ENCODE measurements at places on chromosomes 12 and 14.

DNA sequence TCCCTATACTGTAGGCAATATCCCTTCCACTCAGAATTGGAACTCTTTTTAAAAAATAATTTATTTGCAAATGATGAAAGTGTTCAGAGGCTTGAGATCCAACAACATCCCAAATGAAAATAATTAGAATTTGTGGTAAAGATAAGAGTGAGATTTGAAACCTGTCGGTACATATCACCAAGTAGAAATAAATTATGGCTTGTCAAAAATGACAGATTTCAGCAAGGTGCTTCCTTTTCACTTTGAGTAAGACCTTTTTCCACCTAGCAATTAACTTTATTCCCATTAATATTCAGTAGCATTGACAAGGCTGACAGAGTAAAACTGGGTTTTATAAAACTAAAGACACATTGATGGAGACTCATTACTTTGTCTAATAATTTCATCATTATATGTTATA, 107.7 kb upstream of the PRKD1 start:
- DNase-seq: no peak

DNA sequence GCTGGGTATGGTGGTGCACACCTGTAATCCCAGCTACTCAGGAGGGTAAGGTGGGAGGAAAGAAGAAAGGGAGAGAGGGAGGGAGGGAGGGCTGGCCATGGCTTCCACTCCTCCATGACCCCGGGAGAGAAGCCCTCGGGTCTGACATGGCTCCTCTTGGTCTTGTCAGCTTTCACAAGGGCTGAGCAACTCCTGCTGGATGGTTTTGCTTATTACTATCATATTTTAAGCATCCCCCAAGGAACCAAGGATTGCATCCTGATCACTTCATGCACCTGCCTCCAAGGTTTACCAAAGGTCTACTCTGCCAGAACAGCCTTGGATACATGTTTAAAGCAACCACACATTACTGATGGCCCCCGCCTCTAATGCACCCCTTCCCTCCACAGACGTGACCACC, 28.0 kb upstream of the NCOR2 start:
- no peak for DNase-seq

GRCh38 chr14:63896278-63896720, 43.5 kb downstream of the SYNE2 start:
- DNase-seq: peak; percentile 54

- peak; percentile 55 for DNase-seq
Observed at GRCh38 chr12:103799857-103800771, 40.9 kb downstream of the NT5DC3 start.

- no peak for DNase-seq
Observed at GRCh38 chr14:43934102-43934501, 573.0 kb downstream of the FSCB start.

DNA sequence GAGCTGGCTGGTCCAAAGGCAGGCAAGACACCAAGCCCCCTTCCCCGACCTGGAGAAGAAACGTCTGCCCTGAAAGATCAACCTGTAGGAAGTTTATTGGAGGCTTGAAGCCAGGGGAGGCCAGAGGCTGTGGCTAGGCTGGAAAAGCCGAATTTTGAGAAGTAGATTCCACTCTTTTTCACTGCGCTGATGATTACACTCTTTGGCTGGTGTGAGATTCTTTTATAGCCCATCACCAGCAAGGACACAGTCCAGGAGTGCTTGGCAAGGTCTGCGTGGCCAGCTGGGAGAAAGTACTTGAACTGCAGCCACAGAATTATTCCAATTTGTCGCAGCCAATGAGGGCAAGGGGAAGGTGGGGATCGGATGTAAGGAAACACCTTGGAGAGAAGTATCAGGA, 45.0 kb downstream of the SYNE3 start:
- DNase-seq: no peak

- DNase-seq: no peak
Observed at GRCh38 chr12:124730455-124730932, 133.2 kb downstream of the SCARB1 start.

DNA sequence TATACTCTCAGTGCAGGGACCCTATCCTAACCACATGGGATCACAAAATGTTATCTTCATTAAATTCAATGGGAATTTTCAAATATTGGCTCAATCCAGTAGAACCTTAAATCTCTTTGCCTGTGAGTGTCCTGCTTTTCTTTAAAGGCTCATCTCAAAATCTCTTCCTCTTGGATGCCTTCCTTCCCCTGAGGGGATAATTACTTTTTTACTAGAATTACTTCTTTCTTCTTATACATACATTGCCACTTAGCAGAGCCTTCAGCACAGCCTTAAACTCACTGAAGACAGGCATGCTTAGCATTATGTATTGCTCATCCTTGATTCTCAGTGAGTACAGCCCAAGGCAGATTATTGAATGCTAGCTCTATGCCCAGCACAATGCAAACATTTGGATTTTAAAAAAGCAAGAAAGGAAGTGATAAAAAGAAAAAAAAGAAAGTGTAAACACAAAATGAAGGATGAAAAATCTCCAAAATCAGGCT, 1918.0 kb upstream of the FLRT2 start:
- DNase-seq: no peak

GRCh38 chr14:55313480-55313879, 42.3 kb downstream of the FBXO34 start:
- DNase-seq: no peak

DNA sequence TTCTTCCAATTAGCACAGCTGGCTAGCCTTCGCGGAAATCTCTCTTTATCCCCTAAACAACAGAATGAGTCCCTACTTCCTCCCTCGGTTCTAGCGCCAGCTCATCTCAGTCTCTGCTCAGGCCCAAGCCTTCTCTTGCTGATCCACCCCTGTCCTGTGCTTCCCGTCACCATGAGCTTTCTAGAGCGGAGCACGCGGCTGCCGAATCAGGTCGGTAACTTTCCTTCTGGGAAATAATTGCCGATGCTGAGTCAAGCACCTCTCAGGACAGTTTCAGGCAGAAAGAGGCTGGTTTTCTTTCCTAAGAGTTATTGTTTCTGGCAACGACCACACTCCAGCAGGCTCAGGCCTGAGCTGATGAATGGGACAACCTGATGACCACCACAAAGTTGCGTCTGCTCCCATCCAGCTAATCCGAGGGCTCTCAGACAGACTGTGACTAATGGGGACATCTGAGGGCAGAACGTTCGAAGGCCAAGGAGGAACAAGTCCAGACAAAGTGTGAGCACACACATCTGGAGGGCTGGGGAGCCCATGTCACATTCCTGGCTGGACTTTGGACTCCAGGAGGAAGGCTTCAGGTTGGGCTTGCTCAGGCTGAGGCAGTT, 13.6 kb upstream of the GPR68 start:
- DNase-seq: no peak

DNA sequence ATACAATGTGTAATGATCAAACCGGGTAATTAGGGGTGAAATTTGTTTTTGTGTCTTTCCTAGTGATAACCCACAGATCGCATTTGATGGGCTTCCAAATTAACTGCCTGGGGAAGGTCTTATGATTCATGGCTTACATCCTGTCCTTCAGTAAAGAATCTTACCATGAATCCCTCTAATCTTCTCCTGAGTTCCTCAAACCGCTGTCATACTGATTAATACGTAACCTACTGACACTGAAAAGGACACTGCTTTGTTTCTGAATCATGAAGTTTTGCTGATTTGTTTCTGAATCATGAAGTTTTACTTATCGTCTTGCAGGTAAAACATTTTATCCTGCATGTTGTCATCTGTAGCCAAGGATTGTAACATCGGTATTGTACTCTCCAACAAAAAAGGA, 52.0 kb upstream of the CRY1 start:
- no peak for DNase-seq

DNA sequence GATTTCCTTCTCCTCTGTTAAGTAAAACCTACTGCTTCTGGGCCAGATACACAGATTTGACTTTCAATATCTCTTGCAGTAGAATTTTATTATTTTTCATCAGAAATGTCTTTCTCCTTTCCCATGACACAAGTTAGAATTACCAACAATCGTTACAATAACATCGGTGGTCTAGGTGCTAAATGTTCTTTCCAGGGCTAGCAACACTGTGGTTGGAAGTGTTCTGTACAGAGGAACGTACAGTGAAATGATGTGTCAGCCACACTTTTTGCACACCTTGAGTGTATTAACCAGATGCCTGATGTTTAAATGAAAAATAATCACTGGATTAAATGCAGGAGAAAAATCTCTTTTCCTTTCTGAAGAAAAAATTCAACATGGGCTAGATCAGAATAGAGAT, 27.7 kb upstream of the KLRD1 start:
- DNase-seq: no peak

DNA sequence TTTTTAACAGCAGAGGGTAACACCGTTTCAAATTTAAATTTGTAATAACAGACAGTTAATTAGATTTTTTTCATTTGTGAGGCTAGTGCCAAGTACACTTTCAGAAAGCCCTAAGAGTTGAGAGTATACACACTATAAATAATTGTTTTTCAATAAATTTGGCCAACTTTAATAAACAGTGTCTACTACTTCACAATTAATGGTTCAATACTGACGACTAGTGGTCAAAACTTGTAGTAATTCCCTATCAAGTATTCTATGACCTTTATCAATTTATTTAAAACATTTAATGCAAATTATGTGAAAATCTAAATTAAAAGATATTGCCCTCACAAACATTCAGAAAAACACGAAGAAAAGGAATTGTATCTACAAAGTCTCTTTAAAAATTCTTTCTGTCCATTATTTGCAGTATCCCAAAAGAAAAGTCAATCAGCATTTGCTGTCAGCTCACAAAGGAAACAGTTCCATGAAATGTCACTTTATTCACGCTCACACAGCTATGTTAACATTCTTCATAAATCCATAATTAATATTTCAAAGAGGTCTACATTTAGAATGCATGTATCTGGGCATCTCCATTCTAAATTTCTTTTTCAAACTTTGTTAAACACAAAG, 91.2 kb downstream of the CEP128 start:
- peak; percentile 2 for DNase-seq

DNA sequence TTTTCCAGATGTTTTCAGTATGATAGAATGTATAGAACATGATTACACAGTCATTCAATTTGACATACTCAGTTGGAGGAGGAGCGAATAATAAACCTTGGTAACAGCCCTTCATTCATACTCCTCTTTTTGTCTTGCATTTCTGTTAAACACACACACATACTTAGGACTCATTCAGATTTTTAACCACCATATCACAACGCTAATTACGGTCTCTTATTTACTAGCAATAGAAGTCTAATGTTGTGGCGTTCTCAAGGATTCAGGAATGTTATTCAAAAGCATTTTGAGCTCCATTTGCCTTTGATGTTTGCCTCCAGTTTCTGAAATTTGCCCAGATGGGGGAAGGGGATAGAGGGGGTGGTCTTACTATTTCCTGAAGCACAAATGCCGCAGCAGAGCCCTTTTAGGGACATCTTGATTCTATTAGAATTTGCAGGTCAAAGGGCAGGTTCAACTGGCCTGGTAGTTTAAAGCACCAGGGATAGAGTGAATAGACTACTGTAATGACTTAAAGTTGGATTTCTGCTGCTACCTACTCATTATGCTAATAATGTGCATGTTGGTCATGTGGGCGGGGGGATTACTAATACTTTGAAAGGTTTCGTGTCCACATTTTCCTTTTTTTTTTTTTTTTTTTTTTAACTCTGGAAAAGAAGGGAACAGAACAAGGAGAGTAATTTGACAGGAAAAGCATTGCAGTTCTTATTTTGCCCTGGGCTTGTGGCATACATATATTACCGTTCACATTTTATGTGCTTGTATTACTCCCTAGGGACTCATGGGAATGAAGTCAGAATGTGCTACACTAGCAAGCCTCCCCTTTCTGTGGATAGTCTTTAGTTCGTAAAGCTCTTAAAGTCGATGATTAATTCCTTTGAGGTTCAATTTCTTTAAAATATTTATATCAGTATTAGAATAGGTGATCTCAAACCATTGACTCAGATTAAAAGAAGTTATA, 226.8 kb downstream of the FBXL14 start:
- DNase-seq: no peak

GRCh38 chr12:27554421-27555186, 30.6 kb downstream of the PPFIBP1 start:
- no peak for DNase-seq

DNA sequence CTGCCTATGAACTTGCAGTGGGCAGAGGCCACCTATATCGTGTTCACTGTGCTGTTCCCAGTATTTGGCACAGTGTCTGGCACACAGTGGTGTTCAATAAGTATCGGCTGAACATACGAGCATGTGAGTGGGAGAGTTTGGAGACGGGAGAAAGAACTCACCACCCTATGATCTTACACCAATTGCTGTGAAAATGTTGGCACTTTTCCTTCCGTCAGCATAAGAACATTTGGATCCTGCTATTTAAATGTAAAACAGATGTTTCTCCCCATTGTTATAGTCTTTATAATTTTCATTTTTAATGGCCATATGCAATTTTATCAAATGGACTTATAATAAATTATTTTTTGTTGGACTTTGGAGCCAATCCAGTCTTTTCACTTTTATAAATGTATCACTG, 144.4 kb downstream of the EFCAB11 start:
- DNase-seq: no peak

DNA sequence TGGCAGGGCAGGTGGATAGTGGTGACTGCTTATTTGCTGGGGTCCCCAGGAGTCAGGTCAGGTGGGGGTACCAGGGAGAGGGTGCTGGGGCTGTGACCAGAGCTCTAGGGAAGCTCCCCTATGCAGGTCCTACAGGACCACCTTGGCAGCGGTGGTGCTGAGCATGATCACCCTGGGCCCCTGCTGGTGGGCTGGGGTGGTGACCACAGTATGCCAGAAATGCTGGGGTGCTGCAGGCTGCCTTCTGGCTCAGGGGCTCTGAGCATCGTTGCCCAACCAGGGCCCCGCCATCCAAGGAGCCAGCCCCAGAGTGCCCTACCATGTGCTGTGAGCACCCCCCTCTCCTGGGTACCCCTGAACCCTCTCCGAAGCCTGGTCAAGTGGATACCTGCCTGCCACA, 17.5 kb upstream of the NUDT14 start:
- DNase-seq: no peak

DNA sequence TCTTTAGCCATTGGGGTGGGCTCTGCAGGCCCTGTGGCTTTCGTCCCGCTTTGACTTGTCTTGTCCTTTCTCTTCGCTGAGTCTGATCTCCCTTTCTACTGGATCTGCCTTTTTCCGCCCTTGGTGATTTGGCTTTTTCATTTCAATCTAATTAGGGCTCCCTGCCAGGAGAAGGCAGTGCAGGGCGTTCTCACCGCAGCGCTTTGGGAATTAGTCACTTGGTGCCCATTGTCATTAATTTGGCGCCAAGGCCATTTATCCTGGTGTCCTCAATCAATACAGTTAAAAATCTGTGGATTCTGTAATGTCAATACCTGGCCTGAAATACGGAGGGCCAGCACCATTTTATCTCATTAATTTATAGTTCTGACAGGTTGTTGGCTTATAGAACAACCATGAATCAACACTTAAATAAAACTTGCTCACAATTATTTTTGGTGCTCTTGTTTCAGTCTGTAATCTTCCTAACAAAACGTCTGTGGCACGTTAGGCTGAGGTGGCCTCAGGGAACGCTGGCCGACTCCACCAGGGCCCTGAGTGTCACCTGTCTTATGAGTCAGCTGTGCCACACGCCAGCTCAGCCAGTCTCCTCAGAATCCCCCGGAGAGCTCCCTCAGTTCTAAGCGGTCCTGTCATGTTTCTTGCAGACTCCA, 115.7 kb downstream of the BEGAIN start:
- DNase-seq: no peak
